ENCODE measurements at places on chromosomes 4 and X. TPM values are rescaled to one million over a fixed set of nuclear protein-coding genes. Genes with fewer than 3 reads are reported as not detected.

DNA sequence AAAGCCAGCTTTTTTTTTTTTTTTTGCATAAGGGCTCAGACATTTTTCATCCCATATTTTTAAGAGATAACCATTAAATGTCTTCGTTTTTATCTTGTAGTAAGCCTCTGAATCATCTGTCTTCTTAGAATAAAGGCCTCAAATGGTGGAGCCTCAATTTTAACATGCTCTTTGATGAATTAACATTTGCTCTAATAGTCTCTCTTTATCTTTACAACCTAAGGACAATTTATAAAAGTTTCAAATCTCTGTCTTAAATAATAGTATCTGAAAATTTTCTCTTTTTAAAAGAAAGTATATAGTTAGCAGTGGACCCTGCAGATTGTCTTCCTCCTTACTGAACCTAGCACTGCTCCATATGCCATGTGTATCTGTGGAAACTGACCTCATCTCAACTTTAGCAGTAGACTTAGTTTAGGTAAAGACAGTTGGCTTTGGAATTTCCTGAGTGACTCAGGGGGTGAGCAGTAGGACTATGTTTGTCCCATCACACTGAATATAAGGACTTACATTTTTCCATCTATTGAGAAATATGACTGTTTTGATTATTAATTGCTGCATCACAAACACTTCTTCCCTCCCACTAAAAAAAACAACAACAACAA lies 1658.0 kb downstream of the STIM2 start:
- H3K4me1 ChIP-seq: no peaks in the 10 kb centered on the region
- H3K36me3 ChIP-seq: no peaks in the 10 kb centered on the region
- H3K27me3 ChIP-seq: no peaks in the 10 kb centered on the region
- no peak overlapping the region for H3K27ac ChIP-seq
- no peak overlapping the region for H3K4me3 ChIP-seq

GRCh38 chrX:40444798-40445496 lies 135.8 kb upstream of the ATP6AP2 start:
- H3K27ac ChIP-seq: no peak overlapping the region
- H3K27me3 ChIP-seq: no peaks in the 10 kb centered on the region
- H3K4me1 ChIP-seq: peaks cover 17% of the 10 kb centered on the region
- no peak for DNase-seq

DNA sequence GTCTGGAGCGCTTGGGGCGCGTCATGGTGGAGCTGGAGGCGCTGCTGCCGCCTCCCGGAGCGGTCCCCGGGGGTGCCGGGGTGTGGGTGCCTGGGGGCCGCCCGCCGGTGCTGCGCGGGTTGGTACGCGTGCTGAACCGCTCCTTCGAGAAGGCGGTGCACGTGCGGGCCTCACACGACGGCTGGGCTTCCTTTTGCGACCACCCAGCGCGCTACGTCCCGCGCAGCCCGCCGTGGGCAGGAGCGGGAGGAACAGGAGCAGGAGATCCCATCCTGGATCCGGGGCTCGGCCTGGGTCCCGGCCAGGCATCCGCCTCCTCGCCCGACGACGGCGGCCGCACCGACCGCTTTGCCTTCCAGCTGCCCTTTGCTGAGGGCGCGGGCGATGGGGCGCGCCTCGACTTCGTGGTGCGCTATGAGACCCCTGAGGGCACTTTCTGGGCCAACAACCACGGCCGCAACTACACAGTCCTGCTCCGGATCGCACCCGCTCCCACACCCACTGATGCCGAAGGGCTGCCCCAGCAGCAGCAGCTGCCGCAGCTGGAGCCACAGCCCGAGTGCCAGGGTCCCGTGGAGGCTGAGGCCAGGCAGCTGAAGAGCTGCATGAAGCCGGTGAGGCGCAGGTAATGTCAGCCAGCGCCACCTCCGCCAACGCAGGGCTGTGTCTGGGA lies 792 bp downstream of the PPP1R3F start:
- peak overlapping the region; percentile 95 for H3K27ac ChIP-seq
- DNase-seq: no peak
- peaks cover 28% of the 10 kb centered on the region for H3K4me1 ChIP-seq
- no peaks in the 10 kb centered on the region for H3K27me3 ChIP-seq

Gene CCNA2
- 147 TPM for total RNA-seq

Gene C4orf33
- 16.7 TPM for total RNA-seq

GRCh38 chr4:27003642-27004113 lies 143.0 kb downstream of the STIM2 start:
- H3K36me3 ChIP-seq: peaks cover 1% of the 10 kb centered on the region
- DNase-seq: no peak
- no peak overlapping the region for H3K27ac ChIP-seq

Gene USP51
- total RNA-seq: 1.8 TPM

GRCh38 chr4:142719854-142720541 lies 126.1 kb downstream of the INPP4B start:
- H3K4me1 ChIP-seq: no peaks in the 10 kb centered on the region
- no peak overlapping the region for H3K4me3 ChIP-seq
- DNase-seq: peak; percentile 2
- H3K36me3 ChIP-seq: no peaks in the 10 kb centered on the region
- no peaks in the 10 kb centered on the region for H3K27me3 ChIP-seq

Gene CENPVL1
- not detected for total RNA-seq

- H3K27ac ChIP-seq: no peak overlapping the region
- H3K4me3 ChIP-seq: no peak overlapping the region
- peak; percentile 13 for DNase-seq
- no peaks in the 10 kb centered on the region for H3K36me3 ChIP-seq
- H3K27me3 ChIP-seq: peaks cover 16% of the 10 kb centered on the region
- no peaks in the 10 kb centered on the region for H3K4me1 ChIP-seq
Measured at GRCh38 chrX:74535408-74536151, 78.8 kb downstream of the RLIM start.

Gene DGKK
- total RNA-seq: not detected

Gene MSANTD1
- total RNA-seq: 0.09 TPM

DNA sequence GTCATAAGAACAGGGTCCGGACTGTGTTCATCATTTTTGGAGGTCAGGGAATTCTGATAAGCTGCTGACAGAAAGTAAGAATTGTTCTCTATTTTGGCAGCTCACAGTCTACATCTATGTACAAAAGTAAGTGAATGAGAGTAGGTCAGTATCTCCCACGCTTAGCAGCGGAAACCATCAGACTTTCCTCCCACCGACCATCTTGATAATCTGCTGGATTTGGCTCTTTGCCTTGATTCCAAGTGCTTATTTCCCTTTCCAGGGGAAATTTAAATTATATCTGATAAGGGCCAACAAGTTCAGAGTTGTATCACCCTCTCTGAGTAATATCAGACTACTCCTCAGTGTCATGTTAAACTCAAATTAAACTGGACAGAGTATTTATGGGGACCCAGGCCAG lies 118.0 kb downstream of the CAMK2D start:
- H3K36me3 ChIP-seq: no peaks in the 10 kb centered on the region
- no peak overlapping the region for H3K27ac ChIP-seq
- H3K4me1 ChIP-seq: no peaks in the 10 kb centered on the region
- H3K4me3 ChIP-seq: no peak overlapping the region
- H3K27me3 ChIP-seq: no peaks in the 10 kb centered on the region
- no peak for DNase-seq

DNA sequence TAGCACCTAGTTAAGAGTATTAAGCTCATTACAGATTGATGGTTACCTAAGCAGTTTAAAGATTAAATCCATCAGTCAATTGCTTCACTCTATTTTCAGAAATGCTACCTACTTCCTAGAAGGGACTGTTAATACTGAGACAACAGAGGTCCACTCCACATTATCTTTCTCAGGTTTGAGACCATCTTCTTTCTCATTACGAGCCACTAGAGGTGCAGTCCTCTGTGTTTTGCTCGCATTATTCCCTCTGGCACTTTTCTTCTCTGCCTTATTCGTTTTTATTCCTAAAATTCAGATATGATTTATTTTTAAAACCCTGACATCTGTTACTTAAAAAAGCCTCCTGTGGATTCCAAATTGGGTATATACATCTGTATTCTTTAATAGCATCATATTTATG lies 459.1 kb downstream of the FSTL5 start:
- H3K4me3 ChIP-seq: no peak overlapping the region
- no peaks in the 10 kb centered on the region for H3K4me1 ChIP-seq
- no peaks in the 10 kb centered on the region for H3K27me3 ChIP-seq
- no peak overlapping the region for H3K27ac ChIP-seq

DNA sequence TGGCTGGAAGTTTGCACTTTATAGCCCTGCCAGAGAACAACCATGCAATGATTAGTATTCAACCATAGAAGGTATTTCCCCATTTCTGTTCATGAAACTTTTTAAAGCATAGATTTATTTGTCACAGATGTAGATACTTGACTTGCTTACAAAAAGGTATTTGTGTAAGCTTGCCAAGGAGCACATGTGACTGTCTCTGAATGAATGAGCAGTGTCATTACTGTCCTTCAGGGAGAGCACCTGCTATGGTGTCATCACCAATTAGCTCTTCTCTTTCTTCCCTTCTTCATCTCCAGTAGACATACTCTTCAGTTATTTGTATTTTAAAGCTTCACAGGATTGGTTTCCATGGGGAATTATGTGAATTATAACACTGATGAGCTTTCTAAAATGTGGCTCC lies 1064.7 kb upstream of the GRIA3 start:
- H3K4me3 ChIP-seq: no peak overlapping the region
- H3K27ac ChIP-seq: no peak overlapping the region
- no peaks in the 10 kb centered on the region for H3K36me3 ChIP-seq
- H3K27me3 ChIP-seq: no peaks in the 10 kb centered on the region
- no peak for DNase-seq
- no peaks in the 10 kb centered on the region for H3K4me1 ChIP-seq

- H3K4me3 ChIP-seq: no peak overlapping the region
- peaks cover 5% of the 10 kb centered on the region for H3K27me3 ChIP-seq
Measured at GRCh38 chr4:86033171-86033570, 326.7 kb downstream of the MAPK10 start.

GRCh38 chrX:118116713-118117550 lies at the start of gene KLHL13:
KLHL13 (minus strand) TSS chrX:118116810; CDS start chrX:118028473, 88,337 bp downstream.
- H3K27me3 ChIP-seq: no peaks in the 10 kb centered on the region
- H3K4me3 ChIP-seq: peak within 1 kb of the TSS; percentile 45
- peak within 1 kb of the TSS; percentile 48 for H3K27ac ChIP-seq
- H3K36me3 ChIP-seq: no peaks in the 10 kb centered on the region
- no peaks in the 10 kb centered on the region for H3K4me1 ChIP-seq

GRCh38 chr4:6560416-6561172 lies 14.4 kb upstream of the MAN2B2 start:
- no peaks in the 10 kb centered on the region for H3K4me1 ChIP-seq
- H3K4me3 ChIP-seq: no peak overlapping the region
- H3K27me3 ChIP-seq: peaks cover 73% of the 10 kb centered on the region
- no peak for DNase-seq

Gene SULT1E1
- total RNA-seq: not detected

GRCh38 chr4:143407474-143407873 lies 70.8 kb downstream of the GAB1 start:
- no peak overlapping the region for H3K4me3 ChIP-seq
- no peaks in the 10 kb centered on the region for H3K27me3 ChIP-seq
- no peak overlapping the region for H3K27ac ChIP-seq
- DNase-seq: no peak
- H3K4me1 ChIP-seq: peaks cover 4% of the 10 kb centered on the region
- H3K36me3 ChIP-seq: no peaks in the 10 kb centered on the region

GRCh38 chr4:25811374-25811690 lies 51.5 kb downstream of the SEL1L3 start:
- H3K36me3 ChIP-seq: peaks cover 6% of the 10 kb centered on the region
- no peaks in the 10 kb centered on the region for H3K4me1 ChIP-seq
- H3K4me3 ChIP-seq: no peak overlapping the region
- DNase-seq: no peak

Gene ZFX
- 24.0 TPM for total RNA-seq

Gene TSPAN7
- 0.16 TPM for total RNA-seq

Gene VAMP7
- 67.7 TPM for total RNA-seq

Gene ASMT
- not detected for total RNA-seq

GRCh38 chr4:36917413-36917812 lies 327.1 kb upstream of the NWD2 start:
- H3K4me1 ChIP-seq: no peaks in the 10 kb centered on the region
- no peaks in the 10 kb centered on the region for H3K36me3 ChIP-seq
